ENCODE measurements at places on chromosomes 4 and X.

DNA sequence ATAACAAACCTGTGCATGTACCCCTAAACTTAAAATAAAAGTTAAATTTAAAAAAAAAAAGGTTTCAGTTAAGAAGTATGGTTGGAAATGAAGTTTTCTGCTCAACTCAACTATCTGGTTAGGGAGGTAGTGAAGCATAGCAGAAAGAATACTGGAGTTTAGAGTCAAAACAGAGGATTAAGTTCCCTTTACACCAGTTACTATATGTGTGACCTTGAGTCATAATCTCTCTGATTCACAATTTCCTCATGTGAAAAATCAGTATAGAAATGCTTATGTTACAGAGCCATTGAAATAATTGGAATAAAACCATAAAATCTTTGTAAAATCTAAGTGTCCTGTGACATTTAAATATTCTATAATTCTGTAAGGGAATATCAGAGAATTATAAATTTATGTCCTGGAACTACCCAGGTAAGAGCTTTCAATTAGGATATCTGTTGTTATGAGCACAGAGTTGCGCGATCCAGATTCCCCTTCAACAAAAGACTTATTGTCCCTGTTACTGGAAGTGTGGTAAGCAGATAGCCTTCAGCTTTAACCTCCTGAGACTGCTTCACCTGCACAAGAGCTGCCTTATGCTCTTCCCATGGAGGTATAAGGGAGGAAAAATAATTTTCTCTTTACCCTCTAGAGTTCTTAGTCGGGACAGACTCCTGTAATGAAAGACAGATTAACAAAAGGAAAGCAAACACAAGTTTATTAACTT lies 203.8 kb upstream of the NRK start:
- DNase-seq, result no peak

- DNase-seq, result no peak
Observed at GRCh38 chr4:7780751-7781348, 158.8 kb downstream of the AFAP1 start.

DNA sequence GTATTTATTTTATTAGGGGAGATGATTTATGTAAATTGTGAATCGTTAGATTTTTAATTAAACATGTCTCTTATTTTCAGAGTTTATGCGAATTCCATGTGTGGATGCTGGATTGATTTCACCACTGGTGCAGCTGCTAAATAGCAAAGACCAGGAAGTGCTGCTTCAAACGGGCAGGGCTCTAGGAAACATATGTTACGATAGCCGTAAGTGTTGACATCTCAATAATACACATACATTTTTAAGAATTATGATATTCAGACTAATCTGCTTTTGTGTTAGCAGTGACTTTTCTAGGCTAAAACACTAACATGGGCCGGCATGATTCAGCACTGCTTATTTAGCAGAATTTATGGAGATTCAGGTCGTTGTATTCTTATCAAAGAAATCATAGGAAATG lies 91.2 kb downstream of the RAP1GDS1 start:
- DNase-seq, result no peak

GRCh38 chrX:100829730-100830129 lies 9.5 kb downstream of the CSTF2 start:
- DNase-seq, result no peak

DNA sequence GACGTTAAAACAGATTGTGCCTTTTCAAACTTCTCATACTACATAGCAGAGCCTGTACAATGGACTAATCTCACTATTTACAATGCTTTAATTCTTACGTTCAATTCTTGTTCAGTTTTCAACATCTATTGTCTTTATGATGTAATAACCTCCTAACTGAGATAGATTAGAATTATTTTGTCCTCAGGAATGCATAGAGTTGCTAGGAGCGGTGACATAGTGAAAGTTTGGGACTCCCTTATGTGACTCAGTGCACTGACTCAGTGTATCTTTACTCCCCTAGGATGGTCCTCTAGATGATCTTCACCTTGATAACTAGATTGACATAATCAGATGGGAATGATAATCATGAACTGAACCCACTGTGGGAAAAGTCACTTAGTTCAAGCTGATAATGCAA lies 151.5 kb downstream of the VEGFC start:
- DNase-seq, result no peak

DNA sequence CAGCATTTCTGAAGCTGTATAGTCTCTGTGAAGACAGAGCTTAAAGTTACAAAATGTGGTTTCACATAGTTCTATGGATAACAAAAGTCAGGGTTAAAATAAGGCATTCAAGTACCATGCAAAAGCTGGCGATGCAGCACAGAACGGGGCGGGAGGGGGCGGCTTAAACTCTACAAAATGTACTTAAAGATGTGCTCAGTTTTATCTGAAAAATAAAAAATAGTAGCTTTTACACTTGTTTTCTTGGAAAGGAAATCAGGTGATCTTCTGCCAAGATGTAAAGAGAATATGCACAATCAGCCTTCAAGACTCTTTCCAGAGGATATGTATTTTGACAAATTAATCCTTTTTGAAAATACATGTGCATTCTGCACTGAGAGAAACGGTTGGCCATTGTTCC lies 301.7 kb upstream of the EMCN start:
- no peak for DNase-seq

DNA sequence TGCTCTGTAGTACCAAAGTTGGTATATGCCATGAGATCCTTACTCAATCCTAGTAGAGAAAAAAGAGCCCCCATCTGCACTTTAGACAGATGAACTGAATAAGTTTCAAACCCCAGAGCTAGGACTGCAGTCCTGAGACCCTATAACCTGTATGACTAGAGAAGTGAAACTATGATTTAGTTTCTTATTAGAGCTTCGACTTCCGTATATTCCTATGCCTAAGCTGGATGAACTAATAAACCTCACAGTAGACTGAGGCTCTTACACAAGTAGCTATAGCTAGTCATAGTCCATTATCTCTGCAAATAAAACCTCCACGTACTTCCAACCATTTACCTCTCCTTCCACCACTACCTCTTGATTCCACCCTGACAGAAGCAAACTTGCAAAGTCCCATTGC lies 6.3 kb upstream of the OTUD4 start:
- peak; percentile 46 for DNase-seq

GRCh38 chr4:93084599-93085305 lies 743.8 kb upstream of the ATOH1 start:
- DNase-seq, result no peak

- DNase-seq, result no peak
Observed at GRCh38 chrX:68508799-68509198, 9.9 kb downstream of the YIPF6 start.

DNA sequence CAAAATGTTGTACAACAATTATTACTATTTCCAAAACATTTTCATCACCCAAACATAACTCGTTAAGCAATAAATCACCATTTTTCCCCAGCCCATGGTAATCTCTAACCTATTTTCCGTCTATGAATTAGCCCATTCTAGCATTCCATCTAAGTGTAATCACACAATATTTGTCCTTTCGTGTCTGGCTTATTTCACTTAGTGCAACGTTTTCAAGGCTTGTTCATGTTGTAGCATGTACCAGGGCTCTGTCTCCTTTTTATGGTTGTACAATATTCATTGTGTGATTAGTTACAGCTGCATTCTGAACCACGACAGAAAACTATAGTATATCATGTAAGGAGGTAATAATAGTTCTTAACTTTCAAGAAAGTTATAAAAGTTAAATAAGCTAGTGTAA lies 656.0 kb upstream of the HS3ST1 start:
- DNase-seq, result no peak

DNA sequence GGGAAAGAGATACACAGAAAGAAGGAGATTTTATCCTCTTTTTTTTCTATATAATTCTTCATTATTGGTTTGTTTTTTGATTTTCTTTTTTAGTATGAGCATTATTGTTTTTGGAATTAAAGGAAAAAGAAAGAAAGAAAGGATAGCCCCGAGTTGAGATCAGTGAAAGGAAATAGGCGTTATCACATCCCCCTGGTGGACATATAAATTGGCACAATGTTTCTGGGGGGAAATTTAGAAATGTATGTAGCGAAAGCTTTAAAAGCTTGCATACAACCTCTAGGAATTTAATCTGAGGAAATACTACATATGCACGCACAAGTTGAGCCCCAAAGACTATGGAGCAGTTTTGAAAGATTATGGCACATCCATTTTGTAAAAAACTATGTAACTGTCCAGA lies 226.3 kb upstream of the LDB2 start:
- no peak for DNase-seq

DNA sequence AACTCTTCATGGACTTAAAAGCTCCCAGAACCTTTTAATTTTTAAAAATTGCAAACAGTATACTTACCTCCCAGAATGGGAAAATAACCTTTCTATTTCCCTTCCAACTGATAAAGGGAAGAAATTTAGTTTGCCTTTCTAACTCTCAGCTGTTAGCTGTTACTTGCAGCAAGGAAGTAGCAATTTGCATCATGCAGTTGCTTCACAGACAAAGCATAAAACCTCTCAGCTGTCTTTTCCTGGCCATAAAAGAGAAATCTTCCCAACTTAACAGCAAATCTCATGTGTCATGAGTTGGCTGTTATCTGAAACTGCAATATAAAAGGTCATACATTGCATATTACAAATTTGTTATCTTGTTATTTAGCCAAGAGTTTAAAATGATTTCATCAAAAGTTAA lies 18.4 kb downstream of the C4orf17 start:
- no peak for DNase-seq

DNA sequence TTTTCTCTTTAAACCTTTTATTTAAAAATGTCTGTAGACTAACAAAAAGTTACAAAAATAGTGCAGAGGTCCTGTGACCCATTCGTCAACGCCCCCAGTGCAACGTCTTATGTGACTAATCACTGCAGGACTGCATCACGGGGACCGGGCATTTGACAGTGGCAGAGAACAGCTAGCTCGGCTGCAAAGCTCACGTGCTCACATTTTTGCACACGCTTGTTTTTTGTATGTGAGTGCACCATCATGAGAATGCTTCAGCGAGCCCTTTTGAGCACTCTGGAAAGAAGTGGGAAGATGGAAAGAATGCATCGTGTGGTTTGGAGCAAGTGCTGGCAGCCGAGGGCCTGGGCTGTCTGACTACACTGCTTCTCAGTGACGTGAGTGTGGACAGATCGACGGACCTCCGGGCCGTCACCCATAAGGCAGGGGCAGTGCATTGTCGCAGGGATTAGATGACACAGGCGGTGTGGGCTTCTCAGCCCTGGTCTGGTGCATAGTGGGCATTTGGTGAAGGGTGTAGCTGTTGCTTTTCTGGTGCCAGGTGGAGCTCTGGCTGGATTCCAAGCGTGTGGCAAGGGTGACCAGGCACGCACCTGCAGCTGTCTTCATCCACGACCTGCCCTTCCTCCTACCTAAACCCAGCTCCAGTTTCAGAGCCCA lies 17.7 kb downstream of the SPON2 start:
- DNase-seq, result no peak

DNA sequence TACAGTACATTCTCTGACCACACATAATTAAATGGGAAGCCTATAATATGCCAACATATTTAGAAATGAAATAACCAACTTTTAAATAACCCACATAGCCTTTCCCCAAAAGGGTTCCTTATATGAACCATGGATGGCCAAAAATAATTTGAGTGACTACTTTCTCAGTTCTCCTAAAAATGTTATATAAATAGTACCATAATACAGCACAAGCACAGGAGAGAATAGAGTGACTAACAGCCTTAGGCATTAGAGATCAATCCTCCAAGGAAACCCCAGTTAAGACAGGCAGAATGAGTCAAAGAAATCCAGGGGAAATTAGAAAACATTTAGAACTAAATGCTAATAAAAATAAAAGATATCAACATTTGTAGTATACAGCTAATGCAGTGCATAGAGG lies 50.2 kb downstream of the ANKRD17 start:
- DNase-seq, result no peak

- DNase-seq, result no peak
Observed at GRCh38 chr4:145847764-145848163, 90.9 kb downstream of the ZNF827 start.

DNA sequence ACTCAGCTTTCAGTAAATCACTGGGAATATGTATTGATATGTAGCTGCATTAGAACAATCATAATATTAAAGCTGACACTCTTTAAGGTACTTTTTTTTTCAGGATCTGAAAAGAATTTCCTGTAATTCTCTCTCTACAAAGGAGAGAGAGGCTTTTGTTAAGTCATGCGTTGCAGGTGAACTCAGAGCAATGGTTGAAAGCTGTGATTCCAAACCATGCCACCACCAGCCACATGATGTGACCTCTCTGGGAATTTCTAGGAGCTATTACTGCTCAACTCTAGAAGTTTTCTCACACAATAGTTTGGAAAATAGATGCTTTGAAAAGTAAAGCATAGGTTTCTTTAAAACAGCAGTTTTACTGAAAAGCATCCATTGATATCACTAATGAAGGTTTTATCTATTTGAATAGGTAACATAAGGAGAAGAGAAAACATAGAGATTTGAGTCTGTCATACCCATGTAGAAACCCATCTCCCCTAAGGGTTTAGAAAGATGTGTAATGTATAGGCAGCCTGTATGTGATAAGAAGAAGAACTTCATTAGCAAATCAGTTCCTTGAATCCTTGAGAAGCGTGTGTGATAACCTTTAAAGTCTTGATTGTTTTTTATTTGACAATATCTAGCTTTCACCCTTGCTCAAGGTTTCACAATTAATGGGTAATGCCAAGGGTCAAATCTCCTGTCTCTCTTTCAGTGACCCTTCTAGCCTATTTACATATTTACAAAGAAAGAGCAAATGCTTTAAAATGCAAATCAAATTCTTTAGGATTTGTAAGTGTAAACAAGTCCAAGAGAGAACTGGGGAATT lies 161.0 kb upstream of the ANKRD50 start:
- no peak for DNase-seq

- DNase-seq, result no peak
Observed at GRCh38 chrX:154775419-154776349, 13.0 kb downstream of the DKC1 start.

- DNase-seq, result no peak
Observed at GRCh38 chr4:55754754-55755350, 64.7 kb upstream of the EXOC1L start.

DNA sequence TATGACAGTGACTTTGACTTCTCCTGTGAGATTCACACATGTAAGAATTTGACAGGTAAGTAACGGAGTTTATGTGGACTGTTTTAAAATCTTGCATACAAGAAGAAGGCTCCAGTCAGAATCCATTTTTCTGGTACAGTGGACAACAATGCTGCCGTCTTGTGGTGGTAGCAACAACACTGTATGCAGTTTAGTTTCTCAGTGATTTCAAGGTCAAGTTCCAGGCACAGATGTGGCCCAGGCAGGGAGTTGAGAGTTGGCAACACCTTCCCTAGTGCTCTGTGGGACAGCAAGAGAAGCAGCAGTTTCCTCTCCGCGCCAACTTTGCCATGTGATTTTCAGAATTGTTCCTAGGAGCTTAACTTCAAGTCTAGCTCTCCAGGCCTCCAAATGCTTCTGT lies 56.0 kb upstream of the STPG2 start:
- DNase-seq, result no peak

DNA sequence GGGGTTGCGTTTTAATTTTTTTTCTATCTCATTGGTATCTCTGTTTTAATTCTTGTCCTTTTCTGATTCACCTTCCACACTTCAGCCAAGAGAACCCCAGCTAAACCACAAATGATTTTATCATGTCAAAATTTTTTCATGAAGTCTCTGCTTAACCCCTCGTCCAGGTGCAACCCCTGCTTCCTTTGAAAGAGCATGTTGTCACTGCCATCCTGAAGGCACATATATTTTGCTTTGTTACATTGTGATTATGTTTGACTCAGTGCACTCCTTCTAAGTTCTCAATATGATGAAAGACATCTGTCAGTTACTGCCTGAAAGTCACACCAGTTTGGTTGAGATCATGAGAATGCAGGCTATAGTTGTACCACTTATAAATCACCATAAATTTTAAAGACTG lies 99.9 kb upstream of the FMR1 start:
- DNase-seq, result no peak

- no peak for DNase-seq
Observed at GRCh38 chr4:21802406-21802805, 146.2 kb downstream of the KCNIP4 start.

GRCh38 chr4:13891544-13891939 lies 264.0 kb upstream of the BOD1L1 start:
- DNase-seq, result no peak
